ENCODE measurements at places on chromosomes 12 and 14.

- no peak for DNase-seq
Observed at GRCh38 chr12:62604871-62605270, 138.2 kb downstream of the MON2 start.

DNA sequence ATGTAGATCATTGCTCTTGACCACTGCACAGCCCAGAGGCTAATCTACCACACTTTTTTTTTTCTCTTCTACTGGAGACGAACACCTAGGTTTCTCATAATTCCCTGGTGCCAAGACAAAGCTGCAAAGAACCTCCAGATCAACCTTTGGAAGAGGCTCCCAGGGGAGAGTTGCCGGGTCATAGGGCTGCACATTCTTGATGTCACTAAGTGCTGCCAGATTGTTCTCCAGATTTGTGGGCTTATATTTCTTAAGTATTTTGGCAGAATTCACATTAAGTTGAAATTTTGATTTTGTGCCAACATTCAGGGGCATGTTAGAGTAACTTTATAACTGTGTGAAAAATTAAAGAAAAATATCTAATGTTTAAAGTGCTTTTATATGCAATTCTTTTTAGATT is 13.5 kb upstream of the PDZRN4 start:
- DNase-seq = no peak

- peak; percentile 89 for DNase-seq
Observed at GRCh38 chr14:60648934-60649874, at the start of gene SIX1. Gene SIX1 (minus strand): TSS chr14:60649477. CDS start chr14:60649189, 288 bp downstream.

- no peak for DNase-seq
Observed at GRCh38 chr12:57230381-57231155, 1.1 kb downstream of the SHMT2 start.

DNA sequence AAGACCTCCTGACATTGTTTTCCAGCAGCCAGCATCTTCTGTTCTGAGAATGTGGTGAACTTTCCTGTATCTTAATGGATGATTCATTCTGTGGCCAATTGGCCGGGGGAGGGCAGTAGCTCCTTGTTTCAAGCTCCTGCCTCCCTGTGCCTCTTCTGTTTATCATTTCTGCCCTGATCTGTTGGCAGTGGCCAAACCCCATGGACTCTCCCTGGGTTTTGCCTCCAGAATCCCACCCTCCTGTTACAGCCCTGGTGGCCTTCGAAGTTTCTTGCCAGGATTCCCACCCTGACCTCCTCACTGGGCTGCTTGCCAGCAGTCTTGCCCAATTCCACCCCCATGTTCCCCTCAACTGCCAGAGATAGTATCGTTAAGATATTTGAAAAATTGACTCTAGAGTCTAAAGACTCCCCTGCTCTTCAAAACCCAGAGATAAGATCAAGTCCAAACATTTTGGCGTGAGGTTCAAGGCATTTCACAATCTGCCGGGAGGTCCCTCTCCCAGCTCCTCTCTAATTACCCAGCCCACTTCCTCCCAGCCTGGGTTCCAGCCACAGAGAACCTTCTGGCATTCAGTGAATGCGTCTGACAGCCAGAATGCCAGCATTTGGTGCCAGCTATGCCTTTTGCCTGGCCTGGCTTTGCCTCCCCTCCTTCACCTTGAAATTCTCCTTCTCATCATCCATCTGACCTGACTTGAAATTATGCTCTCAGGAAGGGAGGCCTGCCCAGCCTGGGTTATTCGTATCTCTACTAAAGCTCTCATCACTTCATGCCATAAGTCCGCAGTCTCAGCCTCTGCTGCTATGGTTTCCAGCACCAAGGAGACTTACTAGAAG is 37.7 kb upstream of the TXNRD1 start:
- no peak for DNase-seq

Measured in NCI-H2081 (cell line).